RPMI8226 (cell line): ENCODE measurements at places on chromosomes 6 and 20.

GRCh38 chr6:135185483-135185882 is 4.4 kb downstream of the MYB start:
- no peak for DNase-seq

- no peak for DNase-seq
These were observed 24.0 kb upstream of the MYT1 start for GRCh38 chr20:64140061-64140931.

DNA sequence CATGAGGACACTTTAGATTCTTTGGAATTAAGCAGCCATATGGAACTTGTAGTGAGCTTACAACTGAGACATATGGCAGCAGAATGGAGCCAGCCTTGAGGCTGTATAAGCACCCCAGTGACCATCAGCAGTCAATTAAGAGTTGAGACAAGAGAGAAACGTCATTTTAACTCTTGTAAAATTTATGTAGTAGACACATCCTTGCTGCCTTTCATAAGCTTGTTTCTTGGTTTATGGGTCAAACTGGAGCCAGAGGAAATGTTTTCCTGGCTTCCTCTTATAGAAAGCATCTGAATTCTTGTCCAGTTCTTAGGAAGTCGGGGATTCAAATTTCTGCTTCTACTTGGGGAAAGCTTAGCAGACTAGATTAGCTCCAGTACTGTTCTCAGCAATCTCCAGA is 745.1 kb upstream of the MARCKS start:
- DNase-seq: no peak

GRCh38 chr6:31299511-31299910 is 27.6 kb upstream of the HLA-C start:
- DNase-seq: no peak

- no peak for DNase-seq
These were observed 6.5 kb upstream of the UCKL1 start for GRCh38 chr20:63962426-63963347.

DNA sequence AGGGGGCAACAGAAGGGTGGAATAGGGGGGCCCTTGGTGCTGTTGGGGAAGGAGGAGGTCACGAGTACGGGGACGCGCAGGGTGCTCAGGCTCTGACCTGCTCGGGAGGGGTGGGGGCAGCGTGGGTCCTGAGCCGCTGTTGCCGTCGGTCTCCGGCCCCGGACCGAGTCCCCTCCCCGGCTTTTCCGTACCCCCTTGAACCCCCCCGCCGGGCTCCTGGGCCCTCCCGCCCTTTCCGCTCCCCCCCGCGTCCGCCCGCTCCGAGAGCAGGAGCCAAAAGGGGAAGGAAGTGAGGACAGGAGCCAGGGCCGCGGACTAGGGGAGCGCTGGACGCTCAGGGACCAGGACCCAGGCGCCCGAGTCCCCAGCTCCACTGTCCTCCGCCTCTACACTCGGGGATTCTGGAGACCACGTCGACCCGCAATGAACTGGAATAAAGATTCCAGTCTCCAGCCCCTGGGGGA is at the start of gene RGL2:
RGL2 (minus strand) TSS at position 170 of the 464 bp plus-strand sequence. CDS start 332 bp downstream, outside the sequence.
- peak; percentile 83 for DNase-seq

DNA sequence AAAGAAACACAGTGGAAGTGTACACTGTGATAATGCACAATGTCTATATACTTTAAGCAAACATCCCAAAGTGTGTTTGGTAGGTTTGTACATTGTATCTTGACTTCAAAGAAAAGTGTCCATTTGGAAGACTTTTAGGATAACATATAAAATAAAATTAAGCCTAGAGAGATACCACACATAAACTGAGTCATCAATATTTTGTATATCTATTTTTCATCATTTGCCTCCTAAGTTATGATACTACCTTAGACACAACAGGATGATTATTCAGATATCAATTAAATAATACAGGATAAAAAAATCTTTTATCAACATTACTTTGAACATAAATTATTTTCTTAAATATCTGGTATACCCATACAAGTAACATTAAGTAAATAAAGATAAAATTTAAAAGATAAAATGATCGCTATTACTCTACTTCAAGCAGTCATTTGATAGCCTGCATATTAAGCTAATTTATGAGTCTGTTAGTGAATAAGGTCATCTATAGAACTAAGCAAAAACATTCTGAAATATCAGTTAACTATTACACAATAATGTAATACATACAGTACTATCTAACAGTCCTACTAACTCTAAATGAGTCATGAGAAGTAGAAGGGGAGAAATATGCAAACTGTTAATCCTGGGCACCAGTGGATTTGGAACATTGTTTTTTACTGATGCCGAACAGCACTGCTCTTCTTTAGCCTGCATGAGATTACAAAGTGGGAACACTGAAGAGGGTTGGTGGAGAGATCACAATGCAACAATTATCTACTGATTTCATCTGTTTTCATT is 158.4 kb upstream of the SIM1 start:
- no peak for DNase-seq

- no peak for DNase-seq
These were observed 8.7 kb upstream of the CCN5 start for GRCh38 chr20:44706301-44707017.

GRCh38 chr6:146211646-146212045 is 182.8 kb downstream of the GRM1 start:
- DNase-seq: no peak

- no peak for DNase-seq
These were observed 36.0 kb upstream of the SMIM29 start for GRCh38 chr6:34284563-34285447.

- no peak for DNase-seq
These were observed 49.0 kb upstream of the OCSTAMP start for GRCh38 chr20:46599227-46599987.

DNA sequence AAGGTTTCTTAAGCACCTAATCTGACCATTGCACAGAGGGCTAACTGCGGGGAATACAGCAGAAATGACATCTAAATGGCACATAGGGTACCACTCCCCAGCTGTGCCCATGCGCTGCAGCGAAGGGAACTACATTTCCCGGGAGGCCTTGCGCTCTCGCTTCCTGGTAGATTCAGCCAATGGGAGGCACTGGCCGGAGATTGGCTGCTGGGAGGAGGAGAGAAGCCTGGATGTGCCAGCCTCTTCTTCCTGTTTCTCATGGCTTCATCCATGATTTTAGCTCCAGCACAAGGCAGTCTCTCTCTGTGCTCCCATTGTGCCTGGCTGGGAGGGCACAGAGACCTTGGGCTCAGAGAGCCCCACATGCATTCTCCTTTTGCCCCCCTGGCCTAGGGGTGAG is 101.7 kb upstream of the FOXA2 start:
- DNase-seq: peak; percentile 57

DNA sequence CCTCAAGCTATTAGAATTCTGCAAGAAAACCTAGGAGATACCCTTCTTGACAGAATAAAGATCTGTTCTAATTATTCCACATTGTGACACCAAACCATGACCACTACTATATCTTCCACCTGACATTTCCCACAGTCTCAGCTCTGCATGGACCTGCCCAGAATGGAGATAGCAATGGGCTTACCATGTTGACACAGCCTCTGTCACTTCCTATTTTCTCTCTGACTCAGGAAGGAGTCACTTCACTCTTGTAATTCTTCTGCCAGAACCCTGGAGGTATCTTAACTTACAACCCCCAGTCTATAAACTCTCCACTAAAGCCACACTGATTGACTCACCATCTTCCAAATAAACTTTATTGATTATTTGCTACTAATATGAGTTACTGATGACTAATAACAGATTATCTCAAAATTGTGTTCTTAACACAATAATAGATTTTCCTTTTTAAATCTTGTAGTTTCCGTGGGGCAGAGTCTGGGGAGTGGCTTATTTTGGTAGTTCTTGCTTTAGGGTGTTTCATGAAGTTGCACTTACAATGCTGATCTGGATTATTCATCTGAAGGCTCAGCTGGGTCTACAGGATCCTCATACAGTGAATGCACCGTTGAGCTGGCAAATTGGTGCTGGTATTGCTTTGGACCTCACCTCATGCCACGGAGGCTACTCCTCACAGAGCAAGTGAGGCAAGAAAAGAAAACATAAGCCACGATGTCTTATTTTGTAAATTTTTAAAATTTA is 869.9 kb downstream of the KIF16B start:
- no peak for DNase-seq

- no peak for DNase-seq
These were observed 329.0 kb downstream of the GJA1 start for GRCh38 chr6:121764493-121764892.

DNA sequence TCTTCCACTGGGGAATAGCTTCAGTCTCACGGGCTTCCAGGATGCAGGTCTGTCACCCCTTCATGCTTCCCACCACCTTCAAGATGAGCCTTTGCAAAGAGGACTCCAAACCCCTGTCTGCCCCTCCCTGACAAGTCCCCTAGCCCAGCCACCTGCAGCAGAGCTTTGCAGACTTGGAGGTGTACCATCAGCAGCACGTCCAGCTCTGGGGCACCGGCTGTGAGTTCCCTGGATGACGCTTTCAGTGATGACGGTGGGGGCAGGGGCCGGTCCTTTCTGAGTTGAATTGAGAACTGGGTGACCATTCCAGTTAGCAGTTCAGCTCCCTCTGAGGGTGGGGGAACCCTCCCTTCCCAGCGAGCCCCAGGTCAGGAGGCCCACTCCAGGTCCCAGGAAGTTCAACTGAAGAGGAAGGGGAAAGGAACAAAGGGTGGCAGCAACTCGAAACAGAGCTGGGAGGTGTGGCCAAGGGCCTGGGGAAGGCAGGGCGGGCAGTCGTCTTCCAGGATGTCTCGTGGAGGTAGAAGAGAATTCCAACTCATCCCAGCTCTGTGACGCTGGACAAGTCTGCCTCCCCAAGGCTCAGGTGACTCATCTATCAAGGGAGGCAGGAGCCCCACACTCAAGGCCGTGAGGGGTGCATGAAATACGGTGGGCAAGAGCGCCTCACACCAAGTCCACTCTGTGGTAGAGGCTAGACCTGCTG is 86.0 kb downstream of the PTPN1 start:
- DNase-seq: no peak

- peak; percentile 60 for DNase-seq
These were observed 20.2 kb upstream of the MRPS18A start for GRCh38 chr6:43707767-43708166.

GRCh38 chr6:112833581-112834131 is 486.5 kb downstream of the RFPL4B start:
- DNase-seq: no peak

DNA sequence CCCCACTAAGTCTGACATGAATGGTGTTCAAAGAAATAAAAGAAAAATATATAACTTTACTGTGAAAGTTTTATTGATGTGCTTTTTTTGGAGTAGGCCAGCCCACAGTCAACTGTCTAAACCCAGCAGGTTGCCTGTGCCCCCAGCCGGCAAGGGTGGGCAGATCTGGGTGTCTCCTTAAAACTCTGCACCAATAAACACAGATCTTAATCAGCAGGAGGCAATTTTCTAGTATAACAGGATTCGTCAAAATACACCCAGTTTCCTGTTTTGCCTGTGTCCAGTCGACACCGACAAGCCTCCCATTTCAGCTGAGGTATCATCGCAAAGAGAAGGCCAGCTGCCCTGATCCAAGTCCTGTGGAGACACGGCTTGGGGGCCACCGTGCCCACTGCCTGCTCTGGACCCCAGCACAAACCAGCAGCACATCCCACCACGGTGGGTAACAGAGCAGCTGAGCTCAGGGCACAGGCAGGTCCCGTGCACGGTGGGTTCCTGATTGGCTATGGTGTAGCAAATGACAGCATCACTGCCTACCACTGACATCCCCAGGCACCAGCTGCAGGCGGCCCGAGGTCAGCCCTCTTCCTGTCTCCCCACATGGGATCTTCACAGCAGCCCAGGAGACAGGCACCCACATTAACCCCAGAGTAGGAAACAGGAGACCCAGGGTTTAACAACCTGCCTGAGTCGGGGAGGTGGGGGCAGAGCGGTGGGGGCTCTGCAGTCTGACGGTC is 15.7 kb downstream of the BMP7 start:
- DNase-seq: peak; percentile 34

DNA sequence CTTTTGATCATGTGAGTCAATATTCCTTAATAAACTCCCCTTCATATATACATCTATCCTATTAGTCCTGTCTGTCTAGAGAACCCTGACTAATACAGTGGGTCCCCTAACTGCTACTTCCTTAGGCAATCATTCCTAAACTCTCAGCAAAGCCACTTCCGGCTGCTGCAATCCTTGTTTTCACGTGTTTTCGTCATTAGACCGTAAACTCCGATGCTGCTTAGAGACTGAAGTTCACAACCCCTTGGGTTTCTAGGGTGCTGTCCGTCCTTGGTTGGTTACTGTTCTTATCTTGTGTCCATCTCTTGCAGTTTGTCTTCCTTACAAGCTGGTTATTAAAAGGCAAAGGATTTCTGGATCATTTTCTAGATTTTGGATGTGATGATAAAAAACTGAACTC is 106.4 kb downstream of the GMPR start:
- no peak for DNase-seq

DNA sequence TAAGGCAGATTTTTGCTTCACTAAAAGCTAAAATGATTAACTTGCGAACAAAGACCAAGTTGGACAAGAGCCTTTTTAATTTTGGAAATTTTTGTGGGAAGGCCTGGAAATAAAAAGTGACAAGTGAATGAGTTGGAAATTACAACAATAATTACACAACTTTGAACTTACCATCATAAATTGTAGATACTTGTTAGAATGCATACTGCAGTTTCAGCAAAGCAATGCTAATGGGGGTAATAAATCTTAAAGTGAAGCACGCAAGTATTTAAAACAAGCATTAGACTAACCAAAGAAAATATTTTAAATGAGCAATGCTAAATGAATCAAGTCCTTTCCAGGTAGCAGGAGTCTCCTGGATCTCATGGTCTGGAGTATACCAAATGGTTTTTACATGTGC is 83.2 kb upstream of the EYA4 start:
- DNase-seq: no peak

DNA sequence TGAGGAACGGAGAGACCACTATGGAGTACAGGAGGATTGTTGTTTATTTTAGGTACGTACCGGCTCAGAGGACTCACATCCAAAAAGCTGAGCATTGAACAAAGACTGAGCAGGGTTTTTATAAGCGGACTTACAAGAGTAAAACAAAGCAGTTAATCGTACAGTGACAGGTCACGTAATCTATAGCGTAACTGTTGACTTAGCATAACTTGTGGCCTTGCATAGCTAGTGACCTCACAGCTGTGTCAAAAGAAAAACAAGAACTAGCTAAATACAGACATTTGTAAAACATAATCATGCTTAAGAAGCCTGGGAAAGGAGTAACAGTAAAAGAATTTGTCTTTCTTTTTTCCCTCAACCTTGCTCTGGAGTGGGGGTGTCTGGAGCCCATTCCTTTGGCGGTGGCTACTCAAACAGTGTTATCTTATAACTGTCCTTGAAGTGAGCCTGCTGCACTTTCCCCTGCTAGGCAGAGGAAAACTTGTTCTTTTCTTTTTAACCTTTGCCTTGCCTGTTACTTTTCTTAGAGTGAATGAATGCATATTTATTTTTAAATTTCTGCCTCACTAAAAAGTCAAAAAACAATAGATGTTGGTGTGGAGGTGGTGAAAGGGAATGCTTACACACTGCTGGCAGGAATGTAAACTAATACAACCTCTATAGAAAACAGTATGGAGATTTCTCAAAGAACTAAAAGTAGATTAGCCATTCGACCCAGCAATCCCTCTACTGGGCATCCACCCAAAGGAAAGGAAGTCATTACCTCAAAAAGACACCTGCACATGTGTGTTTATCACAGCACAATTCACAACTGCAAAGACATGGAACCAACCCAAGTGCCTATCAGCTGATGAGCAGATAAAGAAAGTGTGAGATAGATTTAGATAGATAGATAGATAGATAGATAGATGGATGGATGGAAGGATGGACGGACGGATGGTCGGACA is 109.0 kb downstream of the TAF4 start:
- DNase-seq: peak; percentile 71
